EH (cell line): ENCODE measurements at places on chromosomes 2 and 18.

GRCh38 chr18:75830828-75831227 is 403.3 kb upstream of the SMIM21 start:
- no peak for DNase-seq

DNA sequence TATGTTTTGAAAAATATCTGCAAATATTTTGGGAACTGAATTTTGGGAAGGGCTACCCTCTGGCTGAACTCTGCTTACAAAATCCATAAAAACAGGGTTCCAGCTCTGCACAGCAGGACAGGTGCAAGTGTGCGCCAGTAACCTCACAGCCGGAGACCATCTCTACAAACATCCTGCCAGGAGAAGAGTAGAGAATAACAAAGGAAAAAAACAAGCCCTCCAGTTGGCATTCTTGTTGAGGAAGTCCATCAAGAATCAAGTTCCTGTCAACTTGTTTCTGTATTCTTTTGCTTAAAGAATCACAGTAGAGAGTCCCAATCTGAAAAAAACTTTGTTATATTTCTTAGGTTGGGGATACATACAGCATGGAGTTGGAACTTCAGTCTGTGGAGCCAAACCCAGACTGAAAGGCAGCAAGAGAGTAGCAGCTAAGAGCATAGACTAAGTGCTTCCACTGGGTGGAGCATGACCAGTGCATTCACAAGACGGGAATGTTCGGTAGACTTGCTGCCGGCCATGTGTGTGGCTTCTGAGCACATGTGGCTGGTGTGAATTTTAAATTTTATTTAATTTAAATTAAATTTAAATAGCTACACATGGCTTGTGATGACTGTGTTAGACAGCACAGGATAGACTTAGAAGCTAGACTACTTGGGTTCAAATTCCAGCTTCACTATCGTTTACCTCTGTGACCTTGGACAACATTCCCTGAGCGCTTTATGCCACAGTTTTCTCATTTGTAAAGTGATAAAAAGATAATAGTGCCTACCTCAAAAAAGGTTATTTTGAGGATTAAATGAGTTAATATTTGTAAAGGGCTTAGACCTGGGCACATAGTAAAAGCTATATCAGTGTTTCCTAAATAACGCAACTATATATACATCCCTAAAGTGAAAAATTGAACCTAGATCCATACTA is 41.9 kb downstream of the SPTBN1 start:
- peak; percentile 37 for DNase-seq

DNA sequence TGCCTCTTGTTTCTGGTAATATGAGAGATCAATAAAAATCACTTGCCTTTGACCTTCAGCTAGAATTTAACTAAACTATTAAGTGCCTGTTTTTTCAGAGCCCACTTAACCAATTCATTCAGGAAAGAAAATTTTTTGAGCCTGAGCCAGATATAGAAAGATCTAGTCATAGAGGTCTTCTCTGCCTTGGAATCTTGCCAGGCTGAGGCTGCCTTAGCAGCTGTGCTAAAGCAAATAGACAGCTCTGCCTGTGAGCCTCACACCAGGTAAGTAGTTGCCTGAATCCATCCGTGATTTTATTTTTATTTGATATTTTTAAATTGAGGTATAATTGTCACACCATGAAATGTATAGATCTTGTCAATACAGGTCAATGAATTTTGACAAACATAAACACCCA is 27.4 kb downstream of the EVX2 start:
- DNase-seq: no peak

GRCh38 chr2:28269019-28269784 is 123.5 kb upstream of the FOSL2 start:
- peak; percentile 61 for DNase-seq

GRCh38 chr2:153870308-153870707 is 1.4 kb upstream of the GALNT13 start:
- no peak for DNase-seq

DNA sequence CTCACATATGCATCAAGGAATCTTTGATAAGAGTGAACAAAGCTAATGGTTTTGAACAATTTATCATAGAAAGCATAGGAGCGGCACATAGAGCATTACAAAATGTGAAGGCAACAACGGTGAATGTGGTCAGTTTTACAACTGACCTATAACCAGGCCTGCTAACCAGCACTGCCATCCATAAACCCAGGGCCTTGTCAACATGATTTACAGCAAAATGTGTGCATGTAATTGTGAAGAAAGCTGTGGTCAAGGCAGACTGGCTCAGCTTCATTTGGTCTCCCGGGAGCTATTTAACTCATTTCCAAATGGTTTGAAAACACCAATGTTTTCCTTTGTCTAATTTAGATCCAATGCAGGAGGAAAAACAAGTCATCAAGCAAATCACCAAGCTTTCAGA is 119.8 kb downstream of the DHRS9 start:
- DNase-seq: no peak

GRCh38 chr2:11688222-11689069 is 18.5 kb upstream of the NTSR2 start:
- peak; percentile 66 for DNase-seq

GRCh38 chr2:28915939-28916338 is 21.5 kb downstream of the WDR43 start:
- DNase-seq: peak; percentile 18

- no peak for DNase-seq
Measured at GRCh38 chr2:74712223-74713053, 58.4 kb downstream of the SEMA4F start.

DNA sequence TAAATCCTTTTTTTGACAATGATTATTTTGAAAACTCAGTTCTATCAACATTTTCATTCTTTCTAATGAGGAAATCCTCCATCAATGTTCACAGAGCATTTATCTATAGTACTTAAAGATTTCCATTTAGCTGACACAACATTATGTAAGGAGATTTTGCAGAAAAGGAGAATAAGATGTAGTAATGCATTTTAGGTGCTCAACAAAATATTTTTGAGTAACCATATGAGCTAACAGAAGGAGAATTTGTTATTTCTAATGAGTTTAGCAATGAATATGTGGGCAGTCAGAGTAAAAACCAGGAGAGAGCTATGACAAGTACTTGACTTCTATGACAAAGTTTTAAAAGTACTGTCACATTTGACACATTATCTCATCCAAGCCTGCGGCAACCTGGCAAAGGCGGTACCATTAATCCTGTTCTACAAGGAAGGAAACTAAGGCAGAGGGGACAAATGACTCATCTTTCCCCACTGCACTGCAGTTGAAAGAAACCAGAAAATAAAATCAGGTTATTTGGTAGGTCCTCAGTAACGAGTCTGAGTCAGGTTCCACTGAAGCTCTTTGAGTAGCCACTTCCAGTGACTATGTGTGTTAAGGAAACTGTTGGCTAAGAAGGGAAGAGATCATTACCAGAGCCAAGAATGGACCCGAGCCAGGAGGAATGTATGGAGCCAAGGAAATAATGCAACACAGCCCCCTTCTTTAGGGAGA is 134.1 kb upstream of the ITGB6 start:
- peak; percentile 58 for DNase-seq

DNA sequence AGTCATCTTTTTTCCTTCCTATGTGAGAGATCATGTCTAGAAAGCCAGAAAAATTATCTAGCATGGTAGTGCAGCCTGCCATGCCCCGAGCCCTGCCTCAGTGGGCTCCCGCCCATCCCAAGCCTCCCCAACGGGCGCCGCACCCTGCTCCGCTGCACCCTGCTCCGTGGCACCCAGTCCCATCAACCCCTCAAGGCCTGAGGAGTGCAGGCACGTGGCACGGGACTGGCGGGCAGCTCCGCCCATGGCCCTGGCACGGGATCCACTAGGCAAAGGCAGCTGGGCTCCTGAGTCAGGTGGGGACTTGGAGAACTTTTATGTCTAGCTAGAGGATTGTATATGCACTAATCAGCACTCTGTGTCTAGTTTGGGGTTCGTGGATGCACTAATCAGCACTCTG is 83.4 kb upstream of the COL3A1 start:
- no peak for DNase-seq

- no peak for DNase-seq
Measured at GRCh38 chr2:64591188-64591587, 62.5 kb downstream of the SERTAD2 start.

- DNase-seq: peak; percentile 28
Measured at GRCh38 chr2:72238311-72238710, 90.6 kb upstream of the CYP26B1 start.

GRCh38 chr18:54284535-54284934 is 15.2 kb downstream of the POLI start:
- no peak for DNase-seq

GRCh38 chr2:4404363-4404762 is 701.0 kb downstream of the DCDC2C start:
- DNase-seq: no peak

- DNase-seq: peak; percentile 41
Measured at GRCh38 chr18:11246495-11247300, 97.3 kb upstream of the PIEZO2 start.

- peak; percentile 48 for DNase-seq
Measured at GRCh38 chr2:168577885-168578284, 121.8 kb downstream of the CERS6 start.

DNA sequence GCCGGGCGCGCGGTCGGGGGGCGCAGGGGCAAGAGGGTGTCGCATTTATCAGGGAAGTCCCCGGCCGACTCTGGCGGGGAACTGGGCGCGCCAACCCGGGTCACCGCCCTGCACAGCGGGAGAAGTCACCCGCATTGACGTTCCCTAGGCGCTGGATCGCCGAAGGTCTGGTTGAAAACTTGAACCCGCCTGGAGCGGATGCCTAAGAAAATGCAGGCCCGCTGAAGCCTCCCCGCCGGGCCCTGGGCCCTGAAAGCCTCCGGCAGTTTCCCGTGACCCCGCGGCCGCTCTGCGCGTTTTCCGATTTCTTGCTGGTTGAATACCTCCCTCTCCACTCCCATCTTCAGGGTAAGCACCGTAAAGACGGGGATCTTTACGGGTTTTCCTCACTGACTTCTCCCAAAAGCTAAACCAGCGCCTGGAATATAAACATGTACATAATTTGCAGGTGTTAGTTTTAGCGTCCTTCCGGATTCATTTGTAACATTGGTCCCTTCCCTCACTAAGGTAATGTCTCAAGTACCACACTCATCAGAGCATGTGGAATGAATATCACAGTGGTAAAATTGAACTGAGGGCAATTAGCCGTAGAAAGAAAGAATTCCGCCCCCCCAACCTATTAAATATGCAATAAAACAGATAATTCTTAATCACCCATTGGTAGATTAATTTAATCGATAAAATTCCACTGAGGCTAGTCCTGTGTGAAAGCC is 675 bp upstream of the SPIRE1 start:
- DNase-seq: peak; percentile 58

GRCh38 chr2:82837588-82838304 is 1621.3 kb downstream of the SUCLG1 start:
- peak; percentile 72 for DNase-seq

GRCh38 chr18:44411262-44411905 is 269.3 kb upstream of the SETBP1 start:
- DNase-seq: no peak

DNA sequence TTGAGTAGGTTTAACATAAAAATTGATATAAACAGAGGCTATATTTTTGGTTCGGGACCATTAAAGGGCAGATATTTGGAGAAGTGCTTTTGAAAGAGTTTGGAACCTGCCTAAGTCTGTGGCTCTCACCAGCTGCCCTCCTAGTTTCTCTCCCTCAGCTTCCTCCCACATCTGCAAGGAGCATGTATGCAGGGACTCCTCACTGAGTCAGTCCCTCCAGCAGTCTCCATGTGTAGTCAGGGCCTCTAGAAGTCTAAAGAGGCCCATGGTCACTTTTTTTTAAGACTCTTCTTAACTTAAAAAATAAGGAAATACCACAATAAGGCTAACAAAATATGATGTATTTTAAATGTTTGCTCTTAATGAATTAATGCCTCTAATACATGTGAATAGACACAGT is 220.0 kb upstream of the TANK start:
- no peak for DNase-seq

DNA sequence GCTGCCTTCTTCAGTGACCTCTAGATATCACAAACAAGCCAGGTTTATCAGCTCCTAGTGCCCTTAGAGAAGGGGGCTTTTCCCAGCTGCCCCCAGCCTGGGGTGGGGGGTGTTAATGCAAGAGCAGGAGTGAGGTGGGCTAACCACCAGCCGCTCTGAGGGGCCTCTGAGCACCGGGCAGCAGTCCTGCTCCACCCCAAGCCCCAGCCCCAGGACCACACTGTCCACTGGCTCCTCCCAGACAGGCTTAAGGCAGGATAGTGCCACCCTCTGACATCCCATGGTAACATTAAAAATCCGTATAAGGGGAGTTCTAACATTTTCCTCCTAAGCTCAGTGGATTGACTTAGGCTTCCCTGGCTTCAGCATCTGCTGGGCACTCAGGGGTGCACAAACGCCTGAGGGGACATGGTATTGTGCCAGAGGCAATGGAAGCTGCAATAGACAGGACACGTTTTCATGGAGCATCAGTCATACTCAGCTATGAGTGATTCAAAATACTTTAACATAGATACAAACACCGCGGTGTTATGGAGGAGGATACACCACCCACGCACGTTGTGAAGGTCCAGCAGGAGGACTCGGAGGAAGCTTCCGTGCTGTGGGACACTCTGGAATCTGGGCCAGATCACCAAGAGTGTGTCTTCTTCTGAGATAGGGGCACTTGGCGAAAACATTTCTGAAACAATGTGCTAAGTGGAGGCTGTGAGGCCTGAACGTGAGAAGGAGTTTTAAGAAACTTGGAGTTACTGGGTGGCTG is 112.7 kb upstream of the EPC2 start:
- no peak for DNase-seq

- DNase-seq: peak; percentile 76
Measured at GRCh38 chr2:174682578-174683391, 81.5 kb downstream of the CHRNA1 start.

GRCh38 chr2:71235930-71236587 is 9.2 kb upstream of the PAIP2B start:
- DNase-seq: no peak

DNA sequence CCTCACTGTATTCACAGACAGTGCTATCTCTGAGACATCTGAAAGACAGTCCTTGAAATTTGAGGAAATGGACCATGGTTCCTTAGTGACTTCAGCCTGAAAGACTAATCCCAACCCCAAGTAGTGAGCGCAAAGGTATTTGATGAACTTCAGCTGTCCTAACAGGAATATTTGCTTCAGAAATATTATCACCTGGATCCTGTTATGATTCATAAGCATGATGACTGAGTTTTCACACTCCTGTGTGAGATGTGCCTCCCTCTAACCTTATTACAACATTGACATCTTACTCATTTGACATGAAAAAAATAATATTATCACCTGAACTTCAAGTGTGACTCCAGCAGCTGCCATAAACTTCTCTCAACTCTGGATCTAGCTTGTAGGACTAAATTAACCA is 11.6 kb upstream of the MRPL19 start:
- no peak for DNase-seq

DNA sequence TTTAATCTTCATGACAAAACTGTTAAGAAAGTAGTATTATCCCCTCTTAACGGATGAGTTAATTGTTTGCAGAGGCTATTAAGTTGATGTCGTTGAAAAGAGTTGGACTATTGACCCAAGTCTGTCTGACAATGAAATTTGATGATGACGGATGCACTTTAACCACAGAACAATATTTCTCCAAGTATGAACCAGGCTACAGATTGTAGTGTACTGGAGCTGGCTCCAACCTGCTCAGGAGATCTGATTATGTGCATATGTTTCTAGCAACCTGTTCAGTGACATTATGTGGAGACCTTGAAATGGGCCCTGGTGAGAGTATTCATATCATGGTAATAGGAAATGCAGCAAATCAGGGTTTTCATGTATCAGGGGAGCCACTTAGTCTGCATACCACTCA is 174.1 kb downstream of the CDH7 start:
- no peak for DNase-seq
